ENCODE measurements at places on chromosomes 7 and 10.

GRCh38 chr10:3873728-3874461 is 88.9 kb upstream of the KLF6 start:
- DNase-seq = peak; percentile 79

DNA sequence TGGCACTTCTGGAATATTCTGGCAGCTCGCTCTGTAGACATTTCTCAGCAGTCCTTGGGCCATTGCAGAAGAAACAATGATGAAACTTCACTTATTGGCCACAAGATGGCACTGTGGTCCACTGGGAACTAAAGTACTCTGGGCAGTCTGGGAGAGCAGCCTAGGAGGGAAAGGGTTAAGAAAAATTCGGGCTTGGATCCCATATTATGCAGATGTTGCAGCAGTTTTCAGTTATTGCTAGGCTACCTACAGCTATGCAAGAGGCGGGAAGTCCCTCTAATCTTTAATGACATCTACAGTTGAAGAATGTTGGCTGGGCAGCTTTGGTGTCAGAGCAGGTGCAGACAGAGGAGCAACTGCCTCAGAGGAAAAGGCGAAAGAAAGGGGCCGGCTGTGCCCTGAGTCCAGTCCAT is 201.7 kb upstream of the PRSS58 start:
- DNase-seq = peak; percentile 52

DNA sequence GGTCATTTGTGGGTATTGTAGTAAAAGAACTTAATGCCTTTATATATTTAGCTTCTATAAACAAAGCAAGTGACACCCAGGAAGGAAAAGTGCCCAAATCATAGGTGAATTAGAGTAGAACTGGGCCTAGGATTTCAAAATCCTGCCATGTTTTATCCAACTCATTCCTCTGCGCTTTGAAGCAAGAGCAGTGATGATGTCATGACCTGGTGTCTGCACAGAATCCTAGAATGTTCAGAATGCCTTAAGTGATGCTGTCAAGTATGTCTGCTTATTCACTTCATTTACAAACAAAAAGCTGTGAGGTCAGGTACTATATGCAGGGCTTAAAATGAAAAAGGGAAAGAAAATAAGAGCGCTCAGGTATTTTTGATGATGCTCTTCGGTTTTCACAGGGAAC is 737.2 kb upstream of the ANKRD30A start:
- no peak for DNase-seq

GRCh38 chr7:99631295-99632109 is 14.8 kb downstream of the ZSCAN25 start:
- no peak for DNase-seq

GRCh38 chr10:93813507-93814465 is 56.0 kb downstream of the LGI1 start:
- peak; percentile 26 for DNase-seq

GRCh38 chr7:155506854-155507337 is 39.5 kb downstream of the CNPY1 start:
- DNase-seq = peak; percentile 11

DNA sequence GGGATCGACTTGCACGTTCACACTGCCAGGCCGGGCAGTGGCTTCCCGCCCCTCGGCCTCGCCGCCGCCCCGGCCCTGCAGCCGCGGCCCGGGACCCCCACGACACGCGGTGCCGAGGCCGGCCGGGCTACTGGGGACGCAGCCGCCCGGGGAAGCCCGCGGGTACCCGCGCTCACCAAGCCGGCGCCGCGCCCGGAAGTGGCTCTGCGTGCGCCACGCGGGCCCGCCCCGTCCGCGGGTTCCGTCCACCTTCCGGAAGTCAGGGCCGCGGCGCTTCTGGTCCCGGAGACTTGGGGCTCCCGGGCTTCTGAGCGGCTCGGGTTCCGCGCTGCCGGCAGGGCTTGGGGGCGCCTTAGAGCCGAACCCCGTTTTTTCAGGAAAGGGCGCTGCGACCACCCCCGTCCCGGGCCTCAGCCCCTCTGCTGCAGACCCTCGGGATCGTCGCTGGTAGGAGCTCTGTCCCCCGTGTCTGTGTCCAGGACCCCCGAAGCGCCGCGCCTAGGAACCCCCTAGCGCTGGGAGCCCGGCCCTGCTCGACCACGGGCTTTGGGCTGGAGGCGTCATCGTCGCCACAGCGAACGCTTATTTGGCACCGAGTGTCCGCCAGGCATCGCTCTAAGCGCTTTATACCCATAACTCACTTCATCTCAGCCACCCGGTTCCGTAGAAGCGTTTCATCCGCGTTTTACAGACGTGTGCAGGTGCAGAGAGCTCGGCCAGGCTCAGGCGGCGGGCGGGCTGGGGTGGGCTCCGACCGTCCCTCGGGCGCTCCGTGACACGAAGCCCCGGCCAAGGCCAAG is at the start of gene PSMG3:
Gene PSMG3, minus strand, starts transcription at position 200 of the 800 bp plus-strand sequence. CDS start 693 bp downstream, outside the sequence.
- peak; percentile 97 for DNase-seq

GRCh38 chr7:40595832-40596231 is 461.0 kb downstream of the SUGCT start:
- DNase-seq = no peak

- no peak for DNase-seq
These were observed 147.5 kb downstream of the RTKN2 start for GRCh38 chr10:62121187-62121530.

DNA sequence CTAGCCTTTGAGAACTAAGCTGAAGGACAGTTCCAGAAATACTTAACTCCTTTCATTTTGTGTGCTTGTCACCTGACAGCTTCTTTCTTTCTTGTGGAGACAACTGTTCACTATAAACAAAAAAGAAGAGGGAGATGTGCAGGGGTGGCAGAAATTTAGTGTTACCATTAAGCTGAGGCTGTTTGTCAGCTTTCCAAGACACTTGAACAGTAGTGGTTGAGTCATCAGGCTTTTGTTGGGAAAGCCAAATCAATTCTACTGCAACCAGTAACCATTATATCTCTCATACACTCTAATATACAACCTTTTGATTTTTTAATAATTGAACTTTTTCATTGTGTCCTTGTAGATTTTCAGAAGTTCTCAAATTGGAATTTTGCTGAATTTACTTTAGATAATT is 75.3 kb downstream of the POLL start:
- no peak for DNase-seq

- no peak for DNase-seq
These were observed 157.3 kb upstream of the NPVF start for GRCh38 chr7:25385506-25386136.

DNA sequence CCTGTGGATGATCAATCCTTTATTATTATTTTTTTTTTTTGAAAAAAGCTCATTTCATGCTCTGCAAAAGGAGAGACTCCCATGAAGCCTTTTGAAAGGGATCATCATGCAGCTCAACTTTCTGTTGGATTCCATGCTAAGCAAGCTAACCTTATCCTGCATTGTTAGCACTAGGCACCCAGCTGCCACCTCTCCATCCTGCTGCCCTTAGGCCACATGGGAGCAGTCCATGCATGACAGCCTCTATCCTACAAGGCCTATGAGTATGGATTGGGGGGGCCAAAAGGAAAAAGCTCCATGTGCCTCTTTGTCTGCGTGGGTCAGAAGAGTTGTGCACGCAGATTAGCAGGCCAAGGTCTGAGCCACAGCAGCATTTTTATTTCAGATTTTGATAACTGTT is 19.2 kb downstream of the SMNDC1 start:
- DNase-seq = no peak

GRCh38 chr10:30758338-30758737 is 128.8 kb upstream of the LYZL2 start:
- DNase-seq = no peak

DNA sequence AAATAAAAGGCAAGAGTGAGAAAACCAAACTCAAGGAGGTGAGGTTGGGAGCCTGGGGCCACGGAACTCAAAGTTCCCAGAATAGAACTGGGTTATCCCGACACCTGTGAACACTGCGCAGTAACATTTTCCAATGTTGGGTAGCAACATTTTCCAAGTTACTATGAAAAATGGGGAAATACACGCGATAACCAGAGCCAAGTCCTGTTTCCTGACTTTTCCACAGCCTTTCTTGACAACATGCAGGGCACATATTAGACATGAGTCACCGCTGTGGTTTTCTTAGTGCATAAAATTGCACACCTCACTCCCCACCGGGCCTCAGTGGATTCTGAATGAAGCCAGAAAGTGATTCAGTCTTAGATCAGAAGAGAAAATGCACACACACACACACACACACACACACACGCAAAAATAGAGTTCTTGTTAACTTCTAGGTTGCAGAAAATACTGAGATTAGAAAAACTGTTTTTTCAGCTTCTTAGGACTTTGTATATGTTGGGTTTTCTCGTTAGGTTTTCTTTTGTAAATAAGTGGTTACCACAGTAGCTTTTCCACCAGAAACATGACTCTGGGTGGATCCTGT is 70.0 kb downstream of the CAMK1D start:
- DNase-seq = no peak

DNA sequence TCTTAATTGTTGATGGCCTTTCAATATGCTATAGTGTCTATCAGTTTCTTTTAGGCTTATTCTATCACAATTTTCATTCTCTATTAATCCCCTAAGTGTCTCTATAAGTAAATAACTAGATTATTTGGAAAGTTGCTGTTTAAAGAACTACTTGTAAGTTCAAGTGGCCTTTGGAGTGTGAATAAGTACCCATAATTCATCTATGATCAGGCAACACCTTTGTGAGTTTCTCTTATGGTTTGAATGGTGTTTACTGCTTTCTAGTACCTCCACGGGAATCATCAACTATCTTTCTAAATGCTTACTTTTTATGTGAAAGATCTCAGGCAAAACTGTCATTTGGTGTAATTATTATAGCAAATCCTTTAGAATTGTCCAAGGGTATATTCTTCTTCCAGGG is 166.7 kb downstream of the POU6F2 start:
- DNase-seq = no peak

All from GM10248 (cell line).